Activated naive CD4-positive, alpha-beta T cell treated with anti-CD3 and anti-CD28 coated beads, Interleukin-2, amount 50 U/mL, for 72 hours (primary cell): ENCODE measurements at places on chromosomes 4 and X.

GRCh38 chr4:150501983-150502382, 80.0 kb upstream of the MAB21L2 start:
- no peak for DNase-seq

- no peak for DNase-seq
Observed at GRCh38 chrX:47091149-47091775, 13.0 kb downstream of the RGN start.

GRCh38 chr4:53059256-53059655, 197.1 kb downstream of the RASL11B start:
- no peak for DNase-seq

DNA sequence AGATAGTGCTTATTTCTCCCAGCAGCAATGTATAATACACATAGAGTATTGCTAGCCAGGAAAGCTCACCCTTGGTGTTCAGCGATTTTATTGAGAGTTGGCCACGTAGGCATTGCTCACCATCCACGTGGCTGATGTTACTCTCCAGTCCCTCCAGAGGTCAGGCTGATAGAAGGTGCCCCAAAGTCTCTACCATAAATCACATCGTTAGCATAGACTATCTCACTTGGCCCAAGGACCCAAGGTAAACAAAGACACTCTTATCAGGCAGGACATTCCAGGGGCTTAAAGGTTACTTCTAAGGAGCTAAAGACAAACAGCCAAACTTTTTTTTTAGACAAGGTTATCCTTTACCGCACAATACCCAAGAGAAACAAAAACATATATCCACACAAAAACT, 30.3 kb upstream of the RGN start:
- DNase-seq = no peak

DNA sequence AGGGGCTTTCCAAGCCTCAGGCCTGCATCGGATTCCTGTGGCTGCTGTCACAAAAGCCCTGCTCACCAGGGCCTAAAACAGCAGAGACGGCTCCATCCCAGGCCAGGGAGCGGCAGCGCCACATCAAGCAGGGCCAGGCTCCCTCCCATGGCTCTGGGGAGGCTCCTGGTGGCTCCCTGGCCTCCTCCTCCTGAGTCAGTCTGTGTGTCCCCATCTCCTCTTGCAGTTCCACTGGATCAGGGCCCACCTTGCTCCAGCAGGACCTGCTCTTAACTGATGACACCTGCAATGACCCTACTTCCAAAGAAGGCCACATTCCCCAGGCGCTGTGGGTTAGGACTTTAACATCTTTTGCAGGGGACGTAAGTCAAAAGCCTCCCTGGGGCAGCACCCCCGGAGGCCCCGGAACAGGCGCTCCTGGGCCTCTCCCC, 51.9 kb downstream of the CPZ start:
- DNase-seq = no peak

- DNase-seq = no peak
Observed at GRCh38 chr4:183876268-183876934, 28.7 kb upstream of the STOX2 start.

- DNase-seq = no peak
Observed at GRCh38 chrX:148466292-148466691, 34.1 kb upstream of the AFF2 start.

DNA sequence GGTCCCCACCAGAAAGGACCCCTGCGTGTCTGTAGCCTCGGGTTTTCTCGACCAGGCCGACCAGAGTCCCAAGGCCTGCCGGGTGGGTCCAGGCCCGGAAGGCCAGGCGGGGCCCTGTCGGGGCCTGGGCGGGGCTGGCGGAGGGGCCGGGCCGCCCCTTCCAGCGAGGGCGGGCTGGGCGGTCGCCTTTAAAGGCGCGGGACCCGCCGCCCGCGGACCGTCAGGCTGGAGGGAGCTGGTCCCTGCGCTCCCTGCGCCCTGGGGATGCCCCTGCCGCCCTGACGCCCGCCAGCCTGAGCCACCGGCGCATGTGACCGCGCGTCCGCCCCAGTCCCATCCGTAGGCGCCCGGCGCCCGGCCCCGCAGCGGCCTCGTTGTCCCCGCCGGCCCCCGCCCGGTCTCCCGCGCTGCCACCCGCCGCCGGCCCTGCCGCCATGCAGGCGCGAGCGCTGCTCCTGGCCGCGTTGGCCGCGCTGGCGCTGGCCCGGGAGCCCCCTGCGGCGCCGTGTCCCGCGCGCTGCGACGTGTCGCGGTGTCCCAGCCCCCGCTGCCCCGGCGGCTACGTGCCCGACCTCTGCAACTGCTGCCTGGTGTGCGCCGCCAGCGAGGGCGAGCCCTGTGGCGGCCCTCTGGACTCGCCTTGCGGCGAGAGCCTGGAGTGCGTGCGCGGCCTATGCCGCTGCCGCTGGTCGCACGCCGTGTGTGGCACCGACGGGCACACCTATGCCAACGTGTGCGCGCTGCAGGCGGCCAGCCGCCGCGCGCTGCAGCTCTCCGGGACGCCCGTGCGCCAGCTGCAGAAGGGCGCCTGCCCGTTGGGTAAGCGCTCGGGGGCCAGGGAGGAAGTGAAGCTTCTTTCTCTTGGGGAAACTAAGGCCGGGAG, at the start of gene HTRA3:
HTRA3 (plus strand) TSS at position 220 of the 883 bp plus-strand sequence; CDS start at position 435, 215 bp downstream.
- no peak for DNase-seq

DNA sequence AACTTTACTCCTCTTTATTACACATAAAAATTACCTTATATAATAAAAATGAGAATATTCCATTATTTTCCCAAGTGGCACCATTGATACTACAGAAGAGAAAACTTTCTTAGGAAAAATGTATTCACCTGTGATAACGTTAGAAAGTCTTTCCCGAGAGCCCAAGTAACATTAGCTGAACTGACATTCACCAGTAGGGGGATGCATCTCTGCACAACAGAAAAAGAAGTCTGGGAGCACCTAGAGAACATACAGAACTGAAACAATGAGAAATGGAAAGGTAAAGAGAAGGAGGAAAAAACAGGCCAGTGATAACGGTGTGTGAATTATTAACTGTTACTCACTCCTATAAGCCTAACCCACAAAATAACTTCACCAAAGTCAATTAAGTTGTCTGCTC, 423.3 kb downstream of the CENPC start:
- DNase-seq = no peak

- DNase-seq = no peak
Observed at GRCh38 chrX:81857192-81857591, 655.3 kb downstream of the SH3BGRL start.

DNA sequence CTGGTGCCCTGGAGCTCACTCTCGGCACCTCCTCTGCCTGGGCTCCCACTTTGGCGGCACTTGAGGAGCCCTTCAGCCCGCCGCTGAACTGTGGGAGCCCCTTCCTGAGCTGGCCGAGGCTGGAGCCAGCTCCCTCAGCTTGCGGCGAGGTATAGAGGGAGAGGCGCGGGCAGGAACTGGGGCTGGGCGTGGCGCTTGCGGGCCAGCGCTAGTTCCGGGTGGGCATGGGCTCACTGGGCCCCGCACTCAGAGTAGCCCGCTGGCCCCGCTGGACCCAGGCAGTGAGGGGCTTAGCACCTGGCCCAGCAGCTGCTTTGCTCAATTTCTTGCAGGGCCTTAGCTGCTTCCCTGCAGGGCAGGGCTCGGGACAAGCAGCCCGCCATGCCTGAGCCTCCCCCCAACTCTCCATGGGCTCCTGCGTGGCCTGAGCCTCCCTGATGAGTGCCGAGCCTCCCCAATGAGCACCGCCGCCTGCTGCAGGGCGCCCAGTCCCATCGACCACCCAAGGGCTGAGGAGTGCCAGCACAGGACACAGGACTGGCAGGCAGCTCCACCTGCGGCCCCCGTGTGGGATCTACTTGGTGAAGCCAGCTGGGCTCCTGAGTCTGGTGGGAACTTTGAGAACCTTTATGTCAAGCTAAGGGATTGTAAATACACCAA, 26.7 kb upstream of the FAM90A26 start:
- DNase-seq = no peak

- DNase-seq = no peak
Observed at GRCh38 chr4:77703666-77704065, 98.0 kb downstream of the CXCL13 start.

GRCh38 chrX:11431786-11432185, 138.6 kb downstream of the AMELX start:
- DNase-seq = no peak

GRCh38 chr4:3252831-3253641, 4.1 kb downstream of the MSANTD1 start:
- no peak for DNase-seq

DNA sequence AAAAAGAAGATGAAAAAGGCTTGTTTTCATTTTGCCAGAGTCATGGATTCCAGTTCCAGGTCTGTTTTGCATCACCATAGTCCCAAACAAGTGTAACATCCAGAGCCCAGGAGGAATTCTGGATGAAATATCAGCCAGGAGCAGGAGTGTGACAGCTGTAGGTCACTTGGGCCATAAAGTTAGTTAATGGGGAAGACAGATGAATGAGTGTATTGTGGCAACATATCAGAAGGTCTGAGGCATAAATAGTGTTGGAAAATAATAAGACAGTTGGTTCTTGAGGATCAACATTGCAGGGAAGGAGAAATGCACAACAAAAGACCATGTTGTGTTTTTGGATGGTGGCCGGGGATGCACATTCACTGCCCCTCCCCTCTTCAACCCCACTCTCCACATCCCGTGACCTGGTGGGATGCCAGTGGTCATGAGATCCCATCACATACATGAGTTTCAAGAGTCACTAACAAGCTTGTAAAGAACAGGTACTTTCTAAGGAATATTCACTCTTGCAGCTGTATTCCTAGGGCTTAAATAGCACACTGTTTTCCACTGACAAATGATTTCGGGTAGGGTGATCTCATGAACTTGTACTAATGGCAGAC, 83.1 kb upstream of the IGFBP7 start:
- DNase-seq = no peak

DNA sequence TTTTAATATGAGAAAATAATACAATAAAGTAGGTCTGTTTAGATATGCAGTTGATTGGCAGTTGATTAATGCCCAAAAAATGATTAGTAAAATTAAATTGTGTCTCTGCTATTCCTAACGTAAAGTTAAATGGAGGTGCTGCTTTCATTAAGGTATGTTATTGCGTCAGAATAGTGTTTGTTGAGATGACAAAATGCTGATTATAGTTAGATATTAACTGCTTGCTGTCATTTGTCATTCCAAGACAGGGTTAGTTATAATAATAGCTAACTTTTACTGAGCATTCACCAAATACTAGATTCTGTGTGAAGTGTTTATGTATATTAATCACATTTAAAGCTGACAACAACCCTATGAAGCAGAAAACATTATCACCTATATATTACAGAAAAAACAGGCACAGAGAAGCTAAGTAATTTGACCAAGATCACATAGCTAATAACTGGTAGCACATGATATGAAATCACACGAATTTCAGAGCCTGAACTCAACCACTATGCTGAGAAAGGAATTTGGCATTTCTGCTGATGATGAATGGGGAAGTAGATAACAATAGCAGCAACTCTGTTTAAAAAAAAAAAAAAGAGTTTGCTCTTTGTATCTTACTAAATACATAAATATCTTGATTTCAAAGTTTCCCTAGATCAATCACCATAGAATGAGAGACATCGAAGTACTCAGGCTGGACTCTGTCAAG, 59.7 kb upstream of the WDR44 start:
- DNase-seq = no peak

DNA sequence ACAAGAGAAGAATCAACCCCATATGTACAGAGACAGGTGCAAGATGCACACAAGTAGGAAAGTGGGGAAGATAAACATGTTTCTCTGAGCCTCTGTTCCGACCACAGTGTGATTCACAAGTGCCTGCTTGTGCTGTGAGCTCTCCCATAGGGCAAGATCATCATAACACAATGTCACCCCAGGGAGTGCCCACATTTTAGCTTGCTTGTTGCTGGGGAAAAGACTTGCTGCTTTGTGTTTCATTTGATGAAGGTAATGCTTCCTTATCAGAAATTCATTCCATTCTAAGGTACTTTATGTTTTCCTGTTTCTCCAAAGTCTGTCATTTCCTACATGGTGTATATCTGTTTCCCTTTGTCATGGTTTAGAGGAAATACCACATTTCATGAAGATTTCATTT, 304.5 kb upstream of the DIPK2B start:
- no peak for DNase-seq

DNA sequence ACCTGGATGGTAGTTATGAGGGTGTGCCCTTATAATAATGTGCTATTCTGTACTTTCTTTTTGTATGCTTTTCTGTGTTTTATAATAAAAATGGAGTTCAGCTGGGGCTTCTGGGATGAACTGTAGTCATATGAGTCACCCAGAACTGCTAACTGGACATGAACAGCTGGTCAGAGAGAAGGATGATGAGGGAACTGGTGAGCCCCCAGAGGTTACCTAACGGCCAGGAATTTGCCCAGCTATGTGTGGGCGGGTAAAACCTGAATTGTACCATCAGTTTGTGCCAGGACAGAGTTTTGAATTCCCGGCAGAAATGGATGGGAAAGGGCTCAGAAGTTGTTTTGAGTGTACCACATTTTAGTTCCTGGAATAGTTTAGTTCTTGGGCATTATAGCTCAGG, 138.0 kb upstream of the USP9X start:
- DNase-seq = no peak

- no peak for DNase-seq
Observed at GRCh38 chr4:86250619-86251018, 109.2 kb downstream of the MAPK10 start.

GRCh38 chr4:72564184-72564583, 4.8 kb downstream of the ADAMTS3 start:
- DNase-seq = no peak

- DNase-seq = no peak
Observed at GRCh38 chrX:133323431-133323830, 91.9 kb downstream of the GPC4 start.

- no peak for DNase-seq
Observed at GRCh38 chr4:77960367-77960766, 96.8 kb upstream of the FRAS1 start.

- no peak for DNase-seq
Observed at GRCh38 chr4:10554121-10554520, 96.9 kb upstream of the ZNF518B start.

DNA sequence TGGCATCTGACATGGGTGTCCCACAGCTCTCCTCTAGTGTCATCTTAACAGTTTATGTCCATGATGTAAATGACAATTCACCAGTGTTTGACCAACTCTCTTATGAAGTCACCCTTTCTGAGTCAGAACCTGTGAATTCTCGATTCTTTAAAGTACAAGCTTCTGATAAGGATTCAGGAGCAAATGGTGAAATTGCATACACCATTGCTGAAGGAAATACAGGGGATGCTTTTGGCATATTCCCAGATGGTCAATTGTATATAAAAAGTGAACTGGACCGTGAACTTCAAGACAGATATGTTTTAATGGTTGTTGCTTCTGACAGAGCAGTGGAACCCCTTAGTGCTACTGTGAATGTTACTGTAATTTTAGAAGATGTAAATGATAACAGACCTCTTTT, 4.6 kb downstream of the FAT4 start:
- no peak for DNase-seq

- DNase-seq = no peak
Observed at GRCh38 chrX:132818638-132819037, 139.8 kb downstream of the HS6ST2 start.

GRCh38 chr4:81319657-81320056, 104.6 kb upstream of the PRKG2 start:
- DNase-seq = no peak

GRCh38 chr4:54852054-54852453, 194.3 kb downstream of the KIT start:
- DNase-seq = no peak
